ENCODE measurements at places on chromosomes 2 and 18.

- DNase-seq, result no peak
Measured at GRCh38 chr2:168212866-168213265, 34.5 kb downstream of the STK39 start.

DNA sequence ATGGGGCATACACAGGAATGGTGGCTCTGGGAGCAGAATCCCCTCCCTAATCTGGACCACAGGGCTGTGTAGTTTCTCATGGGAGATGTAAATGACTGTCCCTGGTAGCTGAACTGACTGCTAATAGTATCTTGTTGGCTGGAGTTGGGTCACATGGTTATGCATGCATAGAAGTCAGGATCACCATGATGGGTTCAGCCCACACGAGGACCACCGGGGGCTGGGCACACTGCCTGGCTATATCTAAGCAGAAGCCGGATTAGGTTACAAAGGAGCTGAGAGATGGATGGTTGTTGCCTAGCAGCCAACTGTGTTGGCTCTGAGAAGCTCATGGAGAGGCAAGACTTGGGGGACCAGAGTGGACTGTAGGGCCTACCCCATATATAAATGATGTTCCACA is 6.7 kb upstream of the MAP3K2 start:
- DNase-seq, result no peak

DNA sequence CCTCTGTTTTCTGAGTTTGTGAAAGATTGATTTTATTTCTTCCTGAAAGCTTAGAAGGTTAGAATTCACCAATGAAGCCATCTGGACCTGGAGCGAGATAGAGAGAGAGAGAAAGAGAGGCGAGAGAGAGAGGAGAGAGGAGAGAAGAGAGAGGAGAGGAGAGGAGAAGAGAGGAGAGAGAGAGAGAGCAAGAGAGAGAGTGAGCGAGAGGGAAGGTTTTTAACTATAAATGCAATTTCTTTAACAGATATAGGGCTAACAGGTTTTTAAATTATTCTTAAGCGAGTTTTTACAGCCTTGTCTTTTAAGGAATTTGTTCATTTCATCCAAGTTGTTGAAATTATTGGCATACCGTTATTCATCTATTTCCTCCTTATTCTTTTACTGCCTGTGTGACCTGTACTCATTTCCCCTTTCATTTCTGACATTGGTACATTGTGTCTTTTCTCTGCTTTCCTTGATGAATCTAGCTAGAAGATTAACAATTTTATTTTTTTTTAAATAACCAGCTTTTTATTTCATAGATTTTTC is 56.1 kb downstream of the BABAM2 start:
- no peak for DNase-seq

GRCh38 chr2:233079953-233080835 is 20.1 kb downstream of the INPP5D start:
- DNase-seq, result no peak

DNA sequence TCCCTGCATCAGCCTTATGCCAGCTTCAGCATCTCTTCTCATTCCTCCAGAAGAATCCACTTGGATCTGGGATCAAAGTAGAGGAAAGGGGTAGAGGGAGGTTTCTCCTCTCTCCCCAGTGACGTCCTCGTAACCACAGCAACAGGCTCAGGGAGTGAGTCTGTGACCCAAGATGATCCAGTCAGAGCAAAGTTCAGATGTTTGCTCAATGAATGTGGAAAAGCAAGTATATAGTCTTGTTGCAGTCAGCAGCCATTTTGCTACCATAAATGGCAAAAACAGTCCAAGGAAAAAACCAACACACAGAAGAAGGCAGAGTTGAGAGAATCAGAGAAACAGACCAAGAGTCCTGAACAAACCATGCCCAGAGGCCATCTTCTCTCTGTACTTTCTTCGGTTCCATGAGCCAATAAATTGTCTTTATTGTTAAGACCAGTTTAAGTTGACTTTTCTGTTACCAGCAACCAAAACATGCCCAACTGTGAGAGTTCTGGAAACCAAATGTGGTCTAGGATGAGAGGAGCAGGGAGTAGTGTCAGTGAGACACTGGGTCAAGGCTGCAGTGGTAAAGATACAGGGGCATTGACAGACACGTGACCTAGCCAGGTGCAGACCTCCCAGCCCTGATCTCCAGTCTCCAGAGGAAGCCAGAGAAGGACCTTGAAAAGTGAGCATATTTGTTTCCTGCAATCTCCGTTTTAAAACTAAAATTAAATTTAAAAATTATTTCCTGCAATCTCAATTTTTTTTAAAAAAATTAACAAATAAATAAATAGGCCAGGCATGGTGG is 3.2 kb upstream of the CXCR1 start:
- DNase-seq, result no peak

DNA sequence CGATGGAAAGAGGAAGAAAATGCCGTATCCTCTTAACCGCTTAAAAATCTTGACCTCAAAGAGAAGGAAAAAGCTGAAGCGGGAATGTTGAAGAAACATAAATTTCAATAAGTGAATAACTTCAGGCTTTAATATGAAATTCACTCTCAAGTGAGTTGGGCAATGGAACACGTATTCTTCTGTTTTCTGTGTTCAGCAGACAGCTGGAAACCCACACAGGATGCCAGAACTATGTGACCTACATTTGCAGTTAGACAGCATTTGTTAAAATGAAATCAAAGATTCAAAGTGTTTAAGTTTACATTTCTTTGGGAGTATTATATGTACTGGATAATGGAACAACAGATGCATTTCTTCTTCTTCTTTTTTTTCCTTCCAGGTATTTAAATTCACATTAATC is 80.5 kb upstream of the SPATS2L start:
- DNase-seq, result no peak

DNA sequence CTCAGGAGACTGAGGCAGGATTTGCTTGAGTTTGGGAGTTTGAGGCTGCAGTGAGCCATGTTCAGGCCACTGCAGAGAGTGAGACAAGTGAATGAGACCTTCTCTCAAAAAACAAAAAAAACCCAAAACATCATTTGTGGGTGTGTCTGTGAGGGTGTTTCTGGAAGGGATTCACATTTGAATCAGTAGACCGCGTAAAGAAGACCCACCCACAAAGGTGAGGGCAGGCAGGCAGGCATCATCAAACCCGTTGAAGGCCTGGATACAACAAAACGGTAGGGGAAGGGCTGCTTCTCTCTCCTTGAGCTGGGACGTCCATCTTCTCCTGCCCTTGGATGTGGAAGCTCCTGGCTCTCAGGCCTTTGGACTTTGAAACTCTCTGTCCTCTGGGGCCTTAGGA is 25.4 kb downstream of the CDKL4 start:
- DNase-seq, result no peak

DNA sequence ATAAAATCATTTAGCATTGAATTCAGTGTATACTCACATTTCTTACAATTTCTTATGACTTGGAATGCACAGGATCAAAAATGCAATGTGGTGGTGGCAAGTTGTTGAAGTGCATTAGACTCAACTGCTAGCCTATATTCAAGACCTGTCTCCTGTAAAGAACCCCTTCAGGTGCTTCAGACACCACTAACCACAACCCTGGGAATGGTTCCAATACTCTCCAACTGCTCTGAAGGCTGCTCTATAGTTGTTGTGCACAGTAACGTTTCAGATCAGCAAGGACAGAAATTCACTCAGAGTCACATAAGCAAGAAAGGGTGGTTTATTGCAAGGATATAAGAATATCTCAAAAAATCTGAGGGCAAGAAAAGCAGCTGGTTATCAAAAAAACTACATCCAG is 6.5 kb downstream of the GKN1 start:
- no peak for DNase-seq

GRCh38 chr2:78989051-78989450 is 36.5 kb upstream of the REG3G start:
- no peak for DNase-seq

- no peak for DNase-seq
Measured at GRCh38 chr18:59915606-59916005, 15.8 kb downstream of the PMAIP1 start.

All from NCI-H2171 (cell line).